ENCODE measurements at places on chromosomes 12 and 14.

GRCh38 chr12:52949413-52950331 is 754 bp downstream of the KRT18 start:
- no peak for DNase-seq

GRCh38 chr14:70735043-70735442 is 74.3 kb downstream of the MAP3K9 start:
- no peak for DNase-seq

DNA sequence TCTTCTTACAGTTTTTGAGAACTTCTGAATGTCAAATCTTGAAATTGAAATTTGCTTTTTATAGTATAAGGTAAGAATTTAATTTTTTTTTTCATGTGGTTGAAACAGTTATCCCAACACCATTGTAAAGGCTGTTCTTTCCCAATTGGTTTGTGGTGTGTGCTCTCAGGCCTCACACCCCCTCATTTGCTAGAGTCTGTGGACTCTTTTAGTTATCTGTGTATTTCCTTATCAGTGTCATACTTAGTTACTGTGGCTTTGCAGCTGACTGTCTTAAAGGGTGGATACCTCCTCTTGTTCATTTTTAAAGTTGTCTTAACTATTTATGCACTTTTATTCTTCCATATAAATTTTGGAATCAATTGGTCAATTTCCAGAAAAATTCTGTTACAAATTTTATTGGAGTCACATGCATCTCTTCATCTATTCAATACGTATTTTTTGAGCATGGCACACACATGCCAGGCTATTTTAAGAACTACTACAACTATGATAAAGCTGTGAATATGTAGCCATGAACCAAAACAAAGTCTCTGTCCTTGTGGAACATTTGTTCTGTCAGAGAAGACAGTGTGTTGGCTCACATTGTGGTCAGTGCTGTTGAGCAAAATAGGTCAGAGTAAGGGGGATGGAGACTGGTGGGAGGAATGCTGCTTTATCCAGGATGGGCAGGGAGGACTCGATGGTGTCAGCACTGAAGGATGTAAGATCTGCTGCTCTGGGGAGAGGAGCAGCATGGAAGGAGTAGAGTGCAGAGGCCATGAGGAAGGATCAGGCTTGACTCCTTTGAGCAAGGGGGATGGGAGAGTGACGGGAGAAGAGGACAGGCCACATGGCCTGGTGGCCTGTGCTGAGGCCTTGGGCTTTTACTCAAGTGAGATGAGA is 24.1 kb downstream of the FGF23 start:
- DNase-seq: no peak

GRCh38 chr14:75307700-75308379 is 29.2 kb downstream of the FOS start:
- DNase-seq: peak; percentile 53

DNA sequence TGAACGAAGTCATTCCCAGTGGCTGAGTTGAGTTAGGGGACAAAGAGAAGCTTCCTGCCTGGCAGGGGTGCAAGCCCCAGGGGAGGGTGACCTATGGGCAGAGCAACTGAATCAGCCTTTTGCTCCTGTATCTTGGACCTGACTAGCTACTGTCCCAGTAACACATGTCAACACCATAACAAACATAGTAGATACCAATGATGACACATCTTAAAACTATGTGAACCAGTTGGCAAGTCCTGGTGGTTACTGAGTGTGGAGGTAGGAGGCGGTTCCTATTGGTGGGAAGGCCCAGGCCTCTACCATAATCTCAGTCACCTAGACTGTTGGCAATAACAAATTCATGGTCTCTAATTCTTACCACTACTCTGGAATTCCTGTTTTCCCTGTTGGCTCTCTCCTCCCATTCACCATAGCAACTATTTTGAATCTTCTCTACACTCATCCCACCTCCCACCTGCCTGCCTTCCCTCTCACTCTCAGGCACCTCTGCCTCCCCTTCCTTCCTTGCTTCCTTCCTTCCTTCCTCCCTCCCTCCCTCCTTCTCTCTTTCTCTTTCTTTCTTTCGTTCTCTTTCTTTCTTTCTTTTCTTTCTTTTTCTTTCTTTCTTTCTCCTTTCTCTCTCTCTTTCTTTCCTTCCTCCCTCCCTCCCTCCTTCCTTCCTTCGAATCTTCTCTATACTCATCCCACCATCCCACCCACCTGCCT is 8.1 kb upstream of the P2RX7 start:
- DNase-seq: no peak

GRCh38 chr14:34538871-34539406 is 562 bp downstream of the EAPP start:
- no peak for DNase-seq

DNA sequence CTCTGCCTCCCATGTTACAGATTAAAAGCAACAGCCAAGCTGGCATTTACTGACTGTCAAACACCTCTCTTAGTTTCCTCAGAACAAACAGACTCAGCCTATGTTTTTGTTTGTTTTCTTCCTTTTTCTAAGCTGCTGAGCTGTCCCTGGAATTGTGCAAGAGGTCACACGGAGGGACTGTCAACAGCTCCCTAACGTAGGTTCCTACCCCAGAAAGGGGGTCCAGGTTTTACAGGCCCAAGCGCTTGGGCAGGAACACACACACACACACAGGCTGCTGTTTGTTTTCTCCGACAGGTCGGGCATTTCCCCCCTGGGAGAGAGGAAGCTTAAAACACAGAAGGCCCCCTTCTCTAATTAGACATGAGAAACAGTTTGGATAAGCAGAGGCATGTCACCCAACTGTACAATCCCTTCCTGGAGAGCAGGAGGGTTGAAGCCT is 739.6 kb upstream of the TBX3 start:
- no peak for DNase-seq

- DNase-seq: no peak
Measured at GRCh38 chr12:24201258-24201970, 251.9 kb upstream of the SOX5 start.

DNA sequence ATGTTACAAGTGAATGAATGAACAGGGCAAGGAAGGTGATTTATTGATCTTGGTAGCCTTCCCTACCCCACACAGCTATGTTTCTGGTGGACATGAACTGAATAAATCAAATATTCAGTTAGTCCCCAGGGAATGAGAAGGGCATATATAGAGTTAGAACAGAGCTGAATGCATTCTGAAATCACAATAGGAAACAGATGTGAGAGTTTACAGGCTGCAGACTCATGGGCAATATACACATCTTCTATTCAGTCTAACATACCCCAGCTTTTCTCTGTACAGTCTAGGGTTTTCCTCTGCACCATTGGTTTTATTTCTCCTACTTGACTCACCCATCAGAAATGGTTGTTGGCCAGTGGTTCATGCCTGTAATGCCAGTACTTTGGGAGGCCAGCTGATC is 7.3 kb upstream of the STX2 start:
- no peak for DNase-seq

DNA sequence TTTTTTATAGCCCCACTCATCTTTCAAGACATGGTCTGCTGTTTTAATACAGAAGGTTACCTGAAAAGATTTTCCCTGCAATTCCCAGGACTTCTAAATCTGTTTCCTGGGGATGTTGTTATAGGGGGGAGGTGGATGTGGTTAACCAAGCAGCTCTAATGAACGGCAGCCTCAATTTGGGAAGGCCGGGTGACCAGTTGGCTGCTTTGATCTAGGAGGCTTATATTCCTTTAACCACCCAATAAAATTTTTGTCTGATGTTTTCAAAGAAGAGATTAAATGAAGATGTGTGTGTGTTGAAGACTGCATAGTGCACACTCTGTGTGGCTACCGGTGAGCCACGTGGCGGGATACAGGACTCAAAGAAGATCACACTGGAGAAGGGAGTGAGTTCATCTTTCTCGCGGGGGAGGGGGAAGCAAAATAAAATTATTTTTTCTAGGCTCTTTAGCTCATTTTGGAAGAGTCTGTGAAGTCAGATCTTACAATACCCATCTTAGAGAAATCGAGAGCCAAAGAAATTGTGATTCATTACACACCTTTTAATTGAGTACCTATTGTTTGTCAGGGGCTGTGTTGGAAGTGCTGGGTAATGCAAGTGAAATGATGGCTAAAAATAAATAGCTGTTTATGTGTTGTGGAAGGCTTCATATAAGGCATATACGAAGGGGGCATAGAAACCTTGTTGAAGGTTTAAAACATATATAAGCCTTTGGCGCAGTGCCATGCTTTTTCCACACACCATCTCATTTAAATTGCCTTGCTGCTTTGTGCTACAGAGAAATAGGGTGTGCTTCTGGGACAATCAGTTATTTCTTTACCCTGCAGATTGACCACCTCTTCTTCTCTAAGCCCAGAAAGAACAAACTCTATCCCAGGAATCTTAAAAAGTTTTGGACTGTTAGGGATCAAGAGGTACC is 18.5 kb downstream of the ELK3 start:
- DNase-seq: no peak

- DNase-seq: no peak
Measured at GRCh38 chr12:27513155-27513824, 10.7 kb upstream of the PPFIBP1 start.

- DNase-seq: peak; percentile 55
Measured at GRCh38 chr14:91229743-91230200, 14.7 kb downstream of the GPR68 start.

DNA sequence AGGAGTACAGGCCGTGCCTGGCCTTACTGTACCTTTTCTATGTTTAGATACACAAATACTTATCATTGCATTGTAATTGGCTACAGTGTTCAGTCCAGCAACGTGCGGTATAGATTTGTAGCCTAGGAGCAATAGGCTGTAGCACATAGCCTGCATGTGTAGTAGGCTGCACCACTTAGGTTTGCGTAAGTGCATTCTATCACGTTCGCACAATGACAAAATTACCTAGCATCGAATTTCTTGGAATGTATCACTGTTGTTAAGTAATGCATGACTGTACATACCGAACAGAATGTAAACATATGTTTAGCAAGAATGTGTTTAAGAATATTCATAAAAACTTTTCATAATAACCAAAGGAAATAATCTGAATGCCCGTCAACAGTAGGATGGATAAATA is 31.9 kb downstream of the VRTN start:
- DNase-seq: no peak

- DNase-seq: no peak
Measured at GRCh38 chr12:7146906-7147305, 16.7 kb downstream of the CLSTN3 start.

GRCh38 chr12:52271158-52271557 is 3.3 kb upstream of the KRT86 start:
- no peak for DNase-seq

DNA sequence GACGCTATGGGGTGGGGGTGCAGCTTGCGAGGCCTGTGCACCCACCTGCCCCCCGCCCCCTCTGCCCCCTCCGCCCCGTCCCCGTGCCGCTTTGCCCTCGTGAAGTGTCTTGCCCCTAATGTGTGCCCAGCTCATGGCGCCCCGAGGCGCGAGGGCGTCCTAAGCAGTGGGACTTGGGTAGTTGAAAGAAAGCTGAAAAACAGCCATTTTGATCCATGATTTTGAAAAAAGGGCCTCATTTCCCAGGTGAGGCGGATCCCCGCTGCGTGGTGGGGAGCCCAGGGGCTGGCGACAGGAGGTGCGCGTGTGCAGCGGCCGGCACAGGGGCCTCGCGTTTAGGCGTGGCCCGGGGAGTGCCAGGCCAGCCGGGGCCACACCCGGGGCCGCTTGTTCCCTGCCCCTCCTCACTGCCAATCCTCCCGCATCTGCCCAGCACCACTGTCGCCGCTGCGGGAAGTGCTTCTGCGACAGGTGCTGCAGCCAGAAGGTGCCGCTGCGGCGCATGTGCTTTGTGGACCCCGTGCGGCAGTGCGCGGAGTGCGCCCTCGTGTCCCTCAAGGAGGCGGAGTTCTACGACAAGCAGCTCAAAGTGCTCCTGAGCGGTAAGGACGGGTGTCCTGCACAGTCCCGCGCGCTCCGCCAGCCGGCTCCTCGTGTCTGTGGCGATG is 11.8 kb downstream of the ZFYVE21 start:
- DNase-seq: no peak

- no peak for DNase-seq
Measured at GRCh38 chr14:100019156-100019744, 46.0 kb upstream of the EVL start.

DNA sequence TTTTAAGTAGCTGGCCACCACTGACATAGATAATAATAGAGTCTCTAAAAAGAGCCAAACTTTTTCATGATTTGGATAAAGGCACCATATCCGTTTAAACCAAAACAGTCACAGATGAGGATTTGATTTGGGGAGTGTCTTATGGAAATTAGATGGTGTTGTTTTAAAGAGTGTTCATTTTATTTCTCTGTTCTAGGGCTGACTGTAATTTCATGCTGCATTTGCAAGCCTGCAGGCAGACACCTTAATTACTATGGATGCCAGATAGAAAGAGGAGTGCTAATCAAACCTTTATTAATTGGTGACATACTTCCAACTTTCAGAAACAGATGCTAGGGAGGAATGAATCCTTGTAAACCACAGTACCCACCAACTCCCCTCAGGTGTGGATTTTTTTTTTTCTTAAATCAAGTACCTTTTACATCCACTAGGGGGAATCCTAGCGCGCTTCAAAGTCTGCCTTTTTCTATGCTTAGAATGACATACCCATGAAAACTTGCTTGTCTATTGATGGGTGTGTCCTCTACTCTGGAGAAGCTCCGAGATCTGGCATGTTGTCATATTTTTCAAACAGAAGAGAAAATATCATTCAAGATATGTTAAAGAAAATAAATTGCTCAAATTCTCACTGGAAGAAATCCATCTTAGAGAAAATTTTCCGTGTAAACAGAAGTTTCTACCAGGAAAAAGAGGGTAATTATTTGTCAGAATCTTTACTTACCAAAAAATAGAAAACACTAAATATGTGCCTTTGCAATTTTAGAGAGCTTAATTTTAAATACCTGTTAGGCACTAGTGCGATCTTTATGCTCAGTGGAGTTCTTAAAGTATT is 14.2 kb upstream of the PLXNC1 start:
- DNase-seq: no peak

DNA sequence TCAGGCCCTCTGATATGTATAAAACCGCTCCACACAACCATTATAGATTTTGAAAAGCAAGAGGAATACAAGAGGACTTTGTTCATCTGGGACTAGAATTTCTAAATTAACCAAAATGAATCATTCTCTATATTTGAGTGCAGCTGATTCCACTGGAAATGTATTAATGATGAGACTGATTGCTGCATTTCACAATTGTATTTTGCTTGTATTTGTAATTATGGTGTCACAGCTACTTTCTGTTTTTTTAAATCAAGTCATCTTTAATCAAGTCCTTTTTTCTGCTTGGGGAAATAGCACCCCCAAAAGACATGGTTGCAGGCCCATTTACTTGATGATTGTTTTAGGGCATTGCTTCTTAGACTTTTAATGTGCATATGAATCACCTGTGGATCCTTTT is 162.4 kb downstream of the KICS2 start:
- no peak for DNase-seq

- DNase-seq: no peak
Measured at GRCh38 chr12:45400991-45401390, 185.1 kb downstream of the ANO6 start.

- no peak for DNase-seq
Measured at GRCh38 chr14:24258548-24259265, 4.3 kb downstream of the TGM1 start.

- no peak for DNase-seq
Measured at GRCh38 chr14:90534091-90534837, 137.4 kb downstream of the CALM1 start.

- DNase-seq: no peak
Measured at GRCh38 chr14:71332476-71332875, 425.2 kb downstream of the PCNX1 start.

GRCh38 chr14:56217380-56218045 is 99.3 kb downstream of the PELI2 start:
- no peak for DNase-seq
